ENCODE measurements at places on chromosomes 12 and 14.
A peak's percentile ranks its signal among the peaks of the same experiment; 100 is the strongest.

GRCh38 chr12:43921666-43922337 is 85.9 kb downstream of the TMEM117 start:
- DNase-seq, result no peak

DNA sequence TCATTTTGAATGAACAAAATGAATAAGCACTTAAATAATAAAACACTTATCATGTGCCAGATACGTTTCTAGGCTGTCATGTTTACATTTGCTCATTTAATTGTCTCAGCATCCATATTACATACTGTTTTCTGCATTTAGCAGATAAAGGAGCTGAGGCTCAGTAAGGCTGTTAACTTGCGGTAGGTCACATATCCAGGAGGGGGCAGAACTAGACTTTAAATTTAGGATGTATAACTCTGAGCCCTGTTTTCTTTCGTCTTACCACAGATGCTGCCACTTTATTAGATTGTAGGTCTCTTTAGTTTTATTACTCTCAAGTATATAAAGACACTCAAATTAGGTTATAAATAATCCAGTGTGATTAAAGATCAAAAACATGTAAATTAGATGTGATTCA is 17.7 kb downstream of the IRAK4 start:
- no peak for DNase-seq

GRCh38 chr12:47927346-47927745 is 22.6 kb upstream of the VDR start:
- no peak for DNase-seq

DNA sequence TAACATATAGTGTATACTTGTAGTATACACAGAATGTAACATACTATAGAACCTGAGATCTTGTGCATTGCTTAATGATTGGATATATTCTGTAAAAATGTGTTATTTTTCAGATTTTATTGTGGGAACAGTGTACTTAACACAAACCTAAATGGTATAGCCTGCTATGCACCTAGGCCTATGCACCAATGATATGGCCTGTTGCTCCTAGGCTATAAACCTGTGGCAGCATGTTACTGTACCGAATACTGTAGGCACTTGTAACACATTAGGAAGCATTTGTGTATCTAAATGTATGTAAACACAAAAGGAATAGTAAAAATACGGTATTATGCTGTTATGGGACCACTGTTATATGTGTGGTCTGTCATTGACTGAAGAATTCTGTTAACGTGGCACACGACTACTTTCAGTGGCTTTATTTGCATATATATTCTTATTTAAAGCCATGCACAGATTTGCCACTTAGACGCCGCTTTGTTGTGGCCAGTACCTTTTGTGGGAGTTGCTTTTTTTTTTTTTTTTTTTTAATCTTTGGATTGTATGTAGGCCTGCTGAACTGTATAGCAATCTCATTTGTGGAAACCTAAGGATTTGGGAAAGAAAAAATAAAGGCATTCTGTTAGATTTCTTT is 7.4 kb downstream of the PAPOLA start:
- no peak for DNase-seq

DNA sequence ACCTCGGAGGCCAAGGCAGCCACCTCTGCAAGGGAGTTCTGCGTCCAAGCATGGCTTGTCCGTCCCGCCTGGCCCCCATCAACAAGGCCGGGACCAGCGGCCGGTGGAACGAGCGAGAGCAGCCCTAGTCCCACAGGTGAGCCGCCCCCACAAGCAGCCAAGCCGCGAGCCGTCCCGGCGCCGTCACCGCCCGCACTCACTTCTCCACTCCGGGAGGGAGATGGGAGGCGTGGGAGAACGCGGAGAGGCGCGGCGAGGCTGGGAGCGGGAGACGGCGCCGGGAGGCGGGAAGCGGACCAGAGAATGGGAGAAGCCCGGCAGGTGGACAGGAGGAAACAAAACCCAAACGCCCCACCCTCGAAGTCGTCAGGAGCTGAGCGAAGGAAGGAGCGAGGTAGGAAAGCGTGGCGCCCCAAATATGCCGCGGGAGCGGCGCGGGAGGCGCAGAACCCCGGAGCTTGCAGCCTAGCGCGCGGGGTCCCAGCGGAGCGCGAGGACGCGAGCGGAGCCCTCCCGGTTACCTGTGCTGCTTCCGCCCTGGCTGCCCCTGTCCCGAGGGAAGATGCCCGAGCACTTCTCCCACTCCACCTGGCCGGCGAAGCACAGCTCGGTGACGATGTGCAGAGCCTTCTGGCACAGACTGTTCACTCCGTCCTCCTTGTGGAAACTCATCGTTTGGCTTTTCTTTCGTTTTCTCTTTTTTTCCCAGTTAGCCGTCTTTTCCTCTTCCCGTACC is 600 bp downstream of the SYT10 start:
- DNase-seq, result peak; percentile 16

DNA sequence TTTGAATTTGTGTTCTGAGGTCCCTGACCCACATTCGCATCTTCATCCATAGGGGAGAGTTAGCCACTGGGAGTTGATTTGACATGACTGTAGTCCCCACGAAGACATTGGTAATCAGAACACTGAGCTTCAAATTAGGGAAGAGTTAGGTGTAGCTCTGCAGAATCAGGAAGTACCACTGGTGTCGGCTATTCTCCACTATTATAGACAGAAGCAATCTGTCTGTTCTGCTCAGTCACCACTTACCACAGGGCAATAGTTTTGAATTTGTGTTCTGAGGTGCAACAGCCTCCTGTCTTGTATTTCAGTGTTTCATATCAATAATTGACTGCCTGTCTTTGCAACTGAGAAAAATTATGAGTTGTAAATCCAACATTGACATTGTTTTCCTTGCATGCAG is 407.6 kb downstream of the LRFN5 start:
- DNase-seq, result no peak

DNA sequence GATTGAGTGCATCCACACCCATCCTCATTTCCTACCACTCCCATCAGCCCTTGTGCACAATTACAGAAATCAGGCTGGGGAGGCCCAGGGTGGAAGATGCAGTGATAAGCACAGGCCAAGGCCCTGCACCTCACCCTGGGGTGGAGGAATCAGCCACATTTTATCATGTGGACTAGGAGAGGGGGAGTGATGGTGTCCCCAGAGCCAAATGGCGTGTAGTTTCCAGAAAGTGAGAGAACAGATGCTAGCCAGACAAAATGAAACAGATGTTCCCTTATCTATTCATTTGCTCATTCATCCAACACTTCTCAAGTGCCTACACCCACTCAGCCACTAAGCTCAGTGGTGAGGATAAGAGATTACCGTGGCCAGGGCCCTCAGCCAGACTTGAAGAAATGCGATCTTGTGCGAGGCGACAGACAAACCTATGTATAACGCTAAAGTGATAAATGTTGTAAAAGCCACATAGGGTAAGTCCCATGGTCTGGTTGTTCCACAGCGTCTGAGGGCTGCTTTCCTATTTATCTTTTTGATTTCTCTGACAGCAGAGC is 93.6 kb downstream of the STAB2 start:
- DNase-seq, result no peak

DNA sequence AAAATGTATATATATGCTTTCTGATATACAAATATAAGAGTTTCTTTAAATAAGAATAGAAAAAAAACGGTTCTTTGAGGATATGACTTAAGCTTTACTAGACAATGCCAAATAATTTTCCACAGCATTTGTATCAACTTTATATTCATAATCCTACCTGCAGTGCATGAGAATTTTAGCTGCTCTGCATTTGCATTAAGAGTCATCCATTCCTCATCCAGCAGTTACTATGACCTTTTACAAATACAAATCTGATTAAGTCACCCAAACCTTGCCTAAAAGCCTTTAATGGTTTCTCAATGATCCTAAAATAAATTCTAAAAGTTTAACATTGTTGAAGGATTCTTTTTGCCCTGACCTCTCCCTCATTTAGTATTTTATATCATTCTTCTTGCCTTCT is 116.5 kb downstream of the MGAT4C start:
- no peak for DNase-seq

DNA sequence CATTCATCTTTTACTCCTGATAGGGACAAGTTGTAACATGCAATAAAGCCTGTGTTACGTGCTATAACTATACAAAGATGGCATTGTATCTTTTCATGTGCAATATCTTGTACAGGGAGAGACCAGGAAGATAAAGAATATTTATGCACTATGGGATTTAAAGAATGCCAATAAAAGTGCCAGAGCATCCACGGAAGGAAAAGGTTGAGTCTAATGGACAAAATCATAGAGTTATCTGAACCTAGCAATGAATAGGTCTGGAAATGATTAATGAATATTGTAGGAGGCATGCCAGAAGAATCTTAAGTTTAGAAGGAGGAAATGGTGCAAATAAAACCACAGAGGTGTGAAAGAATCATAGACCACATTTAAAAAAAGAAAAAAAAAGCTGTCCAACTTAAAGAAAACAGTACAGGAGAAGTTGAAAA is 263.9 kb downstream of the KCNC2 start:
- DNase-seq, result no peak

DNA sequence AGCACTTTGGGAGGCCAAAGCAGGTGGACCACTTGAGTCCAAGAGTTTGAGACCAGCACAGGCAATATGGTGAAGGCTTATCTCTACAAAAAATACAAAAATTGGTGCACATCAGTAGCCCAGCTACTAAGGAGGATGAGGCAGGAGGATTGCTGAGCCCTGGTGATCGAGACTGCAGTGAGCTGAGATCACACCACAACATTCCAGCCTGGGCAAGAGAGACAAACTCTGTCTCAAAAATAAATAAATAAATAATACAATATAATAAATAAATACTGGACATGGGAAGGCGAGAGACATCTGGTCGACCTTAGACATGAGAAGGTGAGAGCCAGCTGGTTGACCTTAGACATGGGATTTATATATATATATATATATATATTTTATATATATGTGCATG is 119.8 kb upstream of the SLC38A4 start:
- no peak for DNase-seq

DNA sequence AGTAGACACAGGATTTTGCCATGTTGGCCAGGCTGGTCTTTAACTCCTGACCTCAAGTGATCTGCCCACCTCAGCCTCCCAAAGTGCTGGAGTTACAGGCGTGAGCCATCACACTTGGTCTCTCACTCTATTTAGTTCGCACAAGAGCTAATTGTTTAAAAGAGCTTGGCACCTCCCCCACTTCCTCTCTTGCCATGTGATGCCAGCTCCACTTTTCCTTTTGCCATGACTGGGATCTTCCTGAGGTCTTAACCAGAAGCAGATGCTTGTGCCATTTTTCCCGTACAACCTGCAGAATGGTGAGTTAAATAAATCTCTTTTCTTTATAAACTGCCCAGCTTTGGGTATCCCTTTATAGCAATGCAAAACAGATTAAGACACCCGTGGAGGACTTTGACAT is 200.1 kb upstream of the FRMD6 start:
- DNase-seq, result no peak

DNA sequence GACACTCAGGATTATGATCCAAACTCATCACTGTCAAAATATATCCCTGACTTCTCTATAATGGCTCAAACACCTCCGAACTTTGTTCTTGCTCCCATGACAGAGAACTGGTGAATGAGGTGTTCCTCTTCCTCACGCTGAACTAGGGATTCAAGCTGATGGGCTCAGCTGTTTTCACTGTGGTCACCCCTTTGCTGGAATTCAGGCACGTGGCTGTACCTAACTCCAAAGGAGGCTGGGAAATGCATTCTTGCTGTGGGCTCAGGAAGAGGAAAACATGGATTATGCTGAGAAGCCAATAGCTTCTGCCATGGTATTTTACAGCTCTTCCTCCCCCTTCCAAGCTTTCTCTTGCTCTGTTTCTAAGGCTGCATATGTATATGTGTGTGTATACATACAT is 43.9 kb downstream of the STXBP6 start:
- no peak for DNase-seq

DNA sequence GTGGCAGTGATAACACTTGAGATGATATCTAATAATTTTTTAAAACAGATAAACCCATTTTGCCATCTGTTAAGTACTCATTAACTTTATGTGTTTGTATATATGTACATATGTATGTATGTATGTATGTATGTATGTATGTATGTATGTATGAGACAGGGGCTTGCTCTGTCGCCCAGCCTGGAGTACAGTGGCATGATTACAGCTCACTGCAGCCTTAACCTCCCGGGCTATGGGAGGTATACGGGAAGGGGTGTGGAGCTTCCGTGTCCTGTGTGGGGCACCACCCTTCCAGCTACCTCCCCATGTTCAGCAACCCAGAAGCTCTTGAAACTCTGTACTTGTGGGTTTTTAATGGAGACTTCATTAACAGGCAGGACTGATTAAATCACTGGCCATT is 116.9 kb downstream of the SCFD1 start:
- DNase-seq, result no peak

DNA sequence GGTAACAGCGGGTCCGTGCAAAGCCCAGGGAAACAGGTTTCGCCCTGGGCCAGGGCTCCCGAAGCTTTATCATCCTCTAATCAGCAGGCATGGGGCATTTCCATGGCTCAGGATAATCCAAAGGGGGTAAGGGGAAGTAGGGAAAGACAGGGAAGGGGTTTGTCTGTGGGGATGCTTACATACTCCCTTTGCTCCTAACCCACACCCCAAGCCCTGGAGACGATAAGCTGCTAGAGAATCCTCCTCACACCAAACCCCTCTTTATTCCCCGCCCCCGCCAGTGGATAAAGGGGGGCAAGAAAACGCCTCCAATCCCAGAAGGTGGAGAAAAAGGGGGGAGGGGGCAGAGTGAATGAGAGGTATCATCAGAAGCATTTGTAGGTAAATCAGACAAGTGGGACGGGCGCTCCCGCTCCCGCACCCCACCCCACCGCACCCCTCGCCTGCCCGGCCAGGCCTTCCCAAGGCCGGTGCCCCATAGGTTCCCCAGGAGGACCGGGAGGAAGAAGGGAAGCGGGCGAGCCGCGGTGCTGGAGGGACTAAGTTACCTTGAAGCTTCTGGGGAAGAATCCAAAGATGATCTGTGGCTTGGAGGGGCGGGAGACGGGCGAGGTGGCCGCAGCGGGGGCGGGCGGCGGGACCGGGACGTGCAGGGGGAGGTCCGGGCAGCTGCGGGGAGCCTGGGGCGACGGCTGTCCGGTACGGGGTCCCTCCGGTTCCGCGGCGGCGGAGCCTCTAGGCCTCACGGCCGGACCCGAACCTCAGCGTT is 762 bp downstream of the PPP2R5E start:
- DNase-seq, result no peak

Data from DMS153 (cell line).